Right atrium auricular region (tissue), 2 donors: ENCODE measurements at places on chromosomes 5 and 9. TPM values are rescaled to one million over a fixed set of nuclear protein-coding genes. Genes with fewer than 3 reads are reported as not detected.

Gene FAM151B
- 1.8 TPM for total RNA-seq

Gene SV2C
- 0.04 TPM for total RNA-seq

Gene PCDHB13
- 5.0 TPM for total RNA-seq

Gene SPOUT1
- 11.6 TPM for total RNA-seq

Gene CDX1
- not detected for total RNA-seq

Gene RNF145
- total RNA-seq, result 18.1 TPM

Gene ZBED3
- 3.9 TPM for total RNA-seq

Gene INSL6
- not detected for total RNA-seq

Gene ARL14EPL
- total RNA-seq, result not detected

Gene OGN
- 15.5 TPM for total RNA-seq

Gene SLC36A3
- total RNA-seq, result not detected

Gene DMRT3
- total RNA-seq, result not detected

Gene DIPK1B
- 45.7 TPM for total RNA-seq

Gene SPINK6
- total RNA-seq, result not detected

Gene LCN1
- not detected for total RNA-seq

Gene RNF183
- not detected for total RNA-seq

Gene PAXX
- total RNA-seq, result 37.5 TPM

Gene PCDHB2
- total RNA-seq, result 1.8 TPM
